ENCODE measurements at places on chromosomes 7 and 10. TPM values are rescaled to one million over a fixed set of nuclear protein-coding genes. Genes with fewer than 3 reads are reported as not detected.

The POM121 gene
- total RNA-seq: 23.4 TPM

- DNase-seq: no peak
Measured at GRCh38 chr7:150520145-150520544, 5.5 kb downstream of the GIMAP7 start.

The SPDYE1 gene
- total RNA-seq: not detected

DNA sequence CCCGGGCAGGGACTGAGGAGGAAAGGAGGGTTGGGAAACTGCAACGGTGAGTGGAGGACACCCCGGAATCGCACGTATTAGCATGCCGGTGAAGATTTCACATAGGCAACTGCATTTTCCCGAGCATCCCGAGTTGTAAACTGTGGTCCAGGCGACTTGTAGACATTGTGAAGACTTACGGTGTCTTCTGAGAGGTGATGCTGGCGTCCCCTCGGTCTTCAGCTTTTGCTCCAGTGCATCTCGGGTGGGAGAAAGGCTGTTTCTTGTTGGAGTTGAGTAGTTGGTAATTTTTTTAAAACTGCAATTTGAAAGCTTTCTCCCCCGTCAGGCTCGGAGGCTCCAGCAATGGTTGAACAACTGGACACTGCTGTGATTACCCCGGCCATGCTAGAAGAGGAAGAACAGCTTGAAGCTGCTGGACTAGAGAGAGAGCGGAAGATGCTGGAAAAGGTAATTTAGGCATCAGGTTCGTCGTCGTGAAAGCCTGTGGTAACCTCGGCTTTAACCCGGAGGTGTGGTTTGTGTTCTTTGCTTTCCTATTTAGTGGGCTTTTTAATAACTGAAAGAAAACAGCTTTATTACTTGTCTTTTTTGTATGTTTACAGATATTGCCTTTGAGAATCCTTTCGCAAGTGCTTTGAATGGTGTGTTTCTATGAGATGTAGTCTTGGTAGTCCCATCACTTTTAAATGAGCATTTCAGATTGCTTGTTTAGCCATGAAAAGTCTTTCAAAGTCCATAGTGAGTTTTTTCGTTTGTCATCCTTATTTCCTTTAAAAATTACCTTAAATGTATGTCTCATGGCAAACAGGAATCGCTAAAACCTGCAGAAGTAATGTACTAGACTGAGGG, 687 bp downstream of the HELLS start:
- DNase-seq: no peak

GRCh38 chr10:132467464-132468149, 70.0 kb upstream of the INPP5A start:
- peak; percentile 65 for DNase-seq

The PRKG1 gene
- total RNA-seq: 1.2 TPM

DNA sequence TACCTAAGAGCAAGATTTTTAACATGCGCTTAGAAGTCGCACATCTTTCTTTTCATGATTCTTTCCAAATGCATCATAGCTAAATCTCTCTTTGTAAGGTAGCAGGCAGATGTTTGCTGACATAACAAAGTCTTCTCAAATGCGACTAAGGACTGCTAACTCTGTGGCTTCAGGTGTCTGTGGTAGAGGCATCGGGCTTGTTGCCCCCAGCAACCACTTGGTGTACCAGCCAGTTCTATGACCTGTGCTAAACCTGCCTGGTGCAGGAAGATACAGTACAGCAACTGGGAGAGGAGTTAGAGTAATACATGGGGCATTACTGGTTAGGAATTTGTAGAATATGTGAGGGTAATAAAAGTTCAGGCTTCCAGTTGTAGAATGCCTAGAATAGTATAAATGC, 654.1 kb downstream of the NRG3 start:
- no peak for DNase-seq

DNA sequence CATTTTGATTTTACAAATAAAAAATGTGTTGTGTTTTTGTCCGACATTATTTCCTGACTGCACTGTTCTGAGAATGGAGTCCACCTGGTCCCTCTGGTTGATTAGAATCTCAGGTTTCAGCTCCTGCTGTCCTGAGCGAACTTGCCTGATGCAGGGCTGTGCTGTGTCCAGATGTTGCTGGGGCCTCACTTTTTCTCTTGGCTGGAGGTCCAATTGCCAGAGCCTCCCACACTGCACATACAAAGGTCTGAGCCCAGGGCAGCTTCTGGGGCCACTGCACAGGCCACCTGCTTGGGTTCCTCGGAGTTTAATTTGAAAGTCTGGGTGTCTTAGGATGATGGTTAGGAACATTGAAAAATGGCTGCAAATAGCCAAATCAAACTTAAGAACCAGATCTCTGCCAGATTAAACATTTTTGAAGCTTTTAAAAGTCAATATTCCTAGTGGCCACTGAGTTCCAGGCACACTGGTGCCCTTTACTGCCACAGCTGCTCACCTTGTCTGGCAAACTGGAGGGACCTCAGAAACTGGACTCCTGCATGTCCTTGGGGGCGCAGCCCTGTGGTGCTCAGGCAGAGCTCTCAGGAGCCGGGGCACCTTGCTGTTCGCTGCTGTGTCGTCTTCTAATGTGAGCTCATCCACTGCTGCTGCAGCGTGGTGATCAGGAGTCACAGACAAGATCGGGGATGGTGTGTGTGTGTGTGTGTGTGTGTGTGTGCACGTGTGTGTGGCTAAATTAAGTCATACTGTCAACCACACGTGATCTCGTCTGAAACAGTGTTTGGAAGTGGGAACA, 75.0 kb downstream of the WDR37 start:
- no peak for DNase-seq

GRCh38 chr10:119205894-119206602, 1.3 kb upstream of the GRK5 start:
- no peak for DNase-seq

The MRM2 gene
- total RNA-seq: 24.2 TPM

- no peak for DNase-seq
Measured at GRCh38 chr10:133008196-133008595, 65.8 kb upstream of the CFAP46 start.

DNA sequence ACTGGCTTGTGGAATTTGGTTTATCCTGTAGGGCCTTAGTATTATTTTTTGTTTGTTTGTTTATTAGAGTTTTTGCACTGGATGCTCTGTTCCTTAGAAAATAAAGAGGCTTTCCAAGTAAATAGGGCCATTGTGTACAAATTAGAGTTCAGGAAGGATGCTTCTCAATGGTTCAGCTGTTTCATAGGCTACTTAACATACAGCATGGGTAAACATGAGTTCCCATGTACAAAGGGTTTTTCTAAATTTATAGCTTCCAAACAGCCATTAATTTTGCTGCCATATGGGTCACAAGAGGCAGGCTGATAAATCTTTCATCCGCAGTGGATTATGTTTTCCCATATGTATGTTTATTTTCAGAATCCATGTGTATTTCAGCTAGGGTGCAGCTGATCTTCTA, 121.6 kb upstream of the WDR11 start:
- no peak for DNase-seq

DNA sequence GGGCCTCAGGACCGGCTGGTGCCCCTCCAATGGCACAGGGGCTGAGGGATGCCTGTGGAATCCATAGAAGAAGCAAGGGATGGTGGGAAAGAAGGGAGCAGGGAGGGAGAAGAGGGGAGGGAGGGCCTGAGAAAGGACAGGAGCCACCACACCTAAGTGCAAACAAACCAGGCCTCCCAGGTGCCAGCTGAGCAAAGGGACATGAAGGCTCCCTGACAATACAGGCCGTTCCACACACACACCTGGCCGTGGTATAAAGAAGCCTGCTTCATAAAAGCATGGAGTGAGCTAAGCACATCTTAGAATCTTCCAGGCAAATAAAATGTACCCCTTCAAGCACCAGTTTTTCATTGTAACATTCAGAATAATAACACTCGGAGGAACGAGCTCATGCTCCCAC, 54.0 kb downstream of the OAT start:
- no peak for DNase-seq

The CALCR gene
- total RNA-seq: not detected

DNA sequence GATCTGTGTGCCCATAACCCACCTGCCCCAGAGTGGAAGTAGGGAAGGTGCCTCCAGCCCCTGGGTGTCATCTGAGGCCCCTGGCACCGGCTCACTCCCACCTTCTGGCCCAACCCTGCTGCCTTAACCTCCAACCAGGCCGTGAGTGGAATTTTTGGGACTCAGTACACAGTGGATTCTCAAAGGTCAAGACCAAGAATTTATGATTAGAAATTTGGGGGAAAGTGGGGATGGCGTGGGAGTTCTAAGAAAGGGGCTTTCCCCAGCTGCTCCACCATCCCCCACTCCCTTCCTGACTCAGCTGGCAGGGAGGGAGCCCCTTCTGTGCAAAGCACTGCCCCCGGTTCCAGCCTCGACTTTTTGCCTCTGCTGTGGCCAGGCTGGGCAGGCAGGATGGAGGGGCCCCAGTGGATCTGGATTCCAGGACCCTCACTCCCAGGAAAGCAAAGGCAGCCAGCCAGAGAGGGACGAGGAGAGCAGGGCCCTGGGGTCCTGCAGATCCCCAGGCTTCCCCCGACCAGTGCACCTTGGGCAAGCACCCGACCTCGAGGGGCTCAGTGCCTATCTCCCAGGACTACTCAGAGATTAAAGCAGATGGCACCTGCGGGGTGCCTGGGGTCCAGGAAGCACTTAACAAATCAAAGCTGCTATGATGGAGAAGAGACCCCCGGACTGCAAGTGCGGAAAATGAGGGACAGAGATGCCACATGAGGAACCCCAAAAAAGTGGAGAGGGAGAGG, 12.8 kb downstream of the SPOCK2 start:
- DNase-seq: no peak

DNA sequence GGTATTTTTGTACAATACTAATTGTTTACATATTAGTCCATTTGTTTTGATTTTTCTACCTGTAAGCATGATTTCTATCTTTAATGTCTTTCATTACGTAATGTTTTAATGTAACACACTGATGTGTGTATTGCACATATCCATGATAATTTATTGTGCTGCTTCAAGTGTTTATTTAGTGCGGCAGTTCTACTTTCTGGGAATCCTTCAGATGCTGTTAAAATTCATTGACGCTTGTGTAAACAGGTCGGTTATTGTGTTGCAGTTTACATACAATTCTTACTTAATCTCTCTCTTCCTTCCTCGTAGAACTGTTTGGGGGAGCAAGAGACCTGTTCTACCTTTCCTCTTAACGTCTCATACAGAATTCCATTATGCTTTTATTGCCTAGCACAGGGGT, 6.9 kb downstream of the TMEM60 start:
- DNase-seq: no peak

The GNAI1 gene
- total RNA-seq: 75.9 TPM

DNA sequence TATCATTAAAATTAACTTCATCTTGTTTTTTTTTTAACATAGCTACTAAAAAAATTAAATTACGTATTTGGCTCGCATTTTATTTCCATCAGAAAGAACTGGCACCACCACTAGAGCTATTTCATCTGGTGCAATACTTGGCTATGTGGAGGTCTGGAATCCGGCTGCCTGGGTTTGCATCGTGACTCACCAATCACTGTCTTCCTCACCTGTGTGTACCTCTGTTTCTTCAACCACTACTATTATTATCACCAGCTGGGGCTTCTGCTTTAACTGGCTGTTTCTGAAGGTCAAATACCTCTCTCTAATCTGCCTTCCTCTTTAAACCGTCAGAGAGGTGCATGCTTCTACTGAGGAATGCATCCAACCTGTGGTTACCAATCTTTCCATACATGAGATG, 6.5 kb downstream of the WDR91 start:
- DNase-seq: no peak

The IDI2 gene
- total RNA-seq: not detected

The MMP21 gene
- not detected for total RNA-seq

The TMEM225B gene
- total RNA-seq: 6.8 TPM

DNA sequence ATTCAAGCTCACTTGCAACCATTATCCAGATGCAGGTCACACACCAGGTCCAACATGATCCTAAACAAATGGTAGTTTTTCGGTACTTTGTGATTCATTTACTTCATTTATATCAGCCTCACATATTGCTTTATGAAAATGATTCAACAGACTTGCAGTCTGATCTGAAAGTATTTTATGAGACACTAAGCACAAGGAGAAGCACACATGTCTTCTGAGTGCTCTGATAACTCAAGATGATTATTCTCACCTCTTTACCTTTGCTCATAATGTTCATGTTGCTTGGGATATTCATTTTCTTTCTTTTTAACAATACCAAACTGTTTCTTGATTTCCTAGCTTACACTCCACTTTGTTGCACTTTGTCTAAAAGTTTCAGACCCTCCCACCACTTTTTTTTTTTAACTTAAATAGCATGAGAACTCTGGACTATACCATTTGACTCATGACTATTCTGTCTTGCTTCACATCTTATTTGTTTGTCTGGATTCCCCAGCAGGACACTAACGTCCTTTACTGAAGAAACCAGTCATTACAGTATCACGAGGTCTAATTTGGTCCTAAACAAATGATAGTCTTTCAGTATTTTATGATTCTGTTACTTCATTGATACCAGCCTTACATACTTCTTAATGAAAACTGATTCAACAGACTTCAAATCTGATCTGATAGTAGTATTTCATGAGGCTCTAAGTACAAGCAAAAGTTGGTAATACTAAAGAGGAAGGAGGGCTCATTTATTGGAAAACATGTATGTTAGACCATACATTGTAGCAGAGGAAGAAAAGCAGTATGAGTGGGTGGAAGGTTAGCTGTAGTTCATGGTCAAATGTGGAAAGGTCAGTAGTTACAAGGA, 171.8 kb upstream of the AHR start:
- no peak for DNase-seq

DNA sequence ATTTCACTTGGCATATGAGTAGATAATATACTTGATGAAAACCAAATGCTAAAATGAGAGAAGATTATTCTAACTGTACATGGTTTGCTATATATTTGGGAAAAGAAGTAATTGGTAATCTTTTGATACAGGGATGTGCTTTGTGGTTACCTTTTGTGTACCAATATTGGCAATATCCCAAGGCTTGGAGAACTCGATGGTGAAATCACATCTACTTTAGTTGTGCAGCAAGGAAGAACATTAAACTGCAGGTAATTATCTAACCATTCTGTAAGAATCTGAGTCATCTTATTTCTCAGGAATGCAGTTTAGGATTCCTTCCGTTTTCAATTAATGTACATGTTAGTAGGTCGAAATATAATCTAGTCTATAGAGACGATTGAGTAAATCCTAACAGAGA, 64.1 kb downstream of the SRI start:
- DNase-seq: no peak

DNA sequence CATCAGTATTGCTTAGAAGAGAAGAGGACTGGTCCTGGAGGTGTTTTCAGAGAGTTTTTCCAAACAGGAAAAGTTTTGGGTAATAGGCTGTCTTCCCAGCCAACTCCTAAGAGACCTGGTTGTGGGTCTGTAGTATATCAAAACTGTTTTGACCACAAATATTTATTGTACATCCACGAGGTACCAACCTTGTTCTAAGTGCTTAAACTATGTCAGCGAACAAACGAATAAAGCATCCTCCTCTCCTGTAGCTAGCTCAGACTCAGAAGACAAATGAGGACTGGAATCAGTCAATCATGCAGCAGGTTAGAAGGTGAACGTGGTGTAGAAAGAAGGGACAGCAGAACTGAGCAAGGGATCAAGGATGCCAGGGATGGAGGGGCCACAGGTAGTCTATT, 61.6 kb upstream of the MKI67 start:
- no peak for DNase-seq

The KIF20B gene
- total RNA-seq: 7.1 TPM

The TMEM273 gene
- 7.5 TPM for total RNA-seq
